ENCODE measurements at places on chromosomes 12 and 14.

DNA sequence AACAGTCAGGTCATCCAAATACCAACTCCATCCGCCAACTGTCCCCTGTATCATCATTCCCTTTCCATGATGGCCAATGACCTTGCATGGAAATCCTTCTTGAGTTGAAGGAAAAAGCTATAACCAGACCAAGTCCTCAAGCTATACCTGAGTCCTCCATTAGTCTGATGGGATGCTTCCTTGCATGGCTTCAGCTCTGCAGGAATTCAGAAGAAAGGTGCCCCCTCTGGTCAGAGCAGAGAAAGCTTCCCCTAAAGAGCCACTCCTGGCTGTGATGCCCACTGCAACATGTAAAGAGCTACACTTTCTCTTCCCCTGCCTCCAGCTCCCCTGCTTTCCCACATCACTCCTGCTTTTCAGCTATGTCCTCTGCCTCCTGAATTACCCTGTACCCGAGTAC lies 43.1 kb upstream of the FKBP4 start:
- DNase-seq: no peak

GRCh38 chr12:49947593-49948226 lies 2.8 kb upstream of the AQP2 start:
- DNase-seq: no peak

DNA sequence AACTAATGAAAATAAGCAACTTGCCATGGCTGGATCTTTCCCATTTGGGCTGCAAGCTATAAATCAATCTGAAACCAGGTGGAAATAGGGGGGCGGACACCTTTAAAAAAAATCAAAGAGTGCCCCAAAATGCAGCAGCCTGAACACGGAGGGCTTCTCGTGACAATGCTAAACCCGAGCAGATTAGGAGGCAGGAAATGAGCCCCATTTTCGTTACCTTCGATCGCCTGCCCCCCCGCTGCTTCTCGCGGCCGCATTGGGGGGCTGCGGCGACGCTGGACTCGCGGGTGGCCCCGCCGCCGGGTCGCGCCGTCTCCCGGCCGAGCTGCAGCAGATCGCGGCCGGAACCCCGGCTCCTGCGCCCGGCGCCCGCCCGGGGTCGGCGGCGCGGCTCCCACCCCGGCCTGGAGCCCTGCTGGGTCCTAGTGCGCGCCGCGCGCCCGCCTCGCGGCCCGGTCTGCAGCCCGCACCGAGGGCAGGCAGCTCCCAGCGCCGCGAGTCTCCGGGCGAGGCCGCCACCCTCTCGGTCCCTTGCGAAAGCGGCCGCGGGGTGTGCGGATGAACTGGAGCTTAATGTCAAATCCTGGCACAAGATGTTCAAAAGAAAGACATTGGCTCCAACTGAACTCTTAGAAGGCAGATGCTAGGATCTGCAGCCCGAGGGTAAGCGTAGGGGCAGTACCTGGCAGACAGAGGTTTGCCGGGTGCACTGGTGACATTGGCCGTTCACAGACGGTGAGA lies 201.9 kb upstream of the FOXN3 start:
- DNase-seq: peak; percentile 91

DNA sequence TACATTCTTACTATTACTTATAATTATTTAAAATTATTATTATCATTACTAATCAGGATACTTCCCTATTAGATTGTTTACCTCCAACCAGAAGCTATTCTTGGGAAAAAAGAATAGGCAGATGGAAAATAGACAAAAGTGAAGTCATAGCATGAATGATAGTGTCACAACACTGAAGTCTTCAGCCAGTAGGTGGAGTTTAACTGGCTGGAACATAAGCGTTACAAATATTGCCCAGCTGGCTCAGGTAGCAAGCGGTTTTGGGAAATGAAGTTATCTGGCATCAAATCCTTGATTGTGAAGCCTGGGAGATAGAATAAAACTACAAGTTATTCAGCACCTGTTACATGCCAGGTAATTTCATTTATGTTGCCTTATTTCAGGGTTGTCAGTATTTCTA lies 762.9 kb downstream of the C12orf50 start:
- no peak for DNase-seq

- no peak for DNase-seq
Measured at GRCh38 chr14:103225062-103225461, 101.8 kb downstream of the TNFAIP2 start.

DNA sequence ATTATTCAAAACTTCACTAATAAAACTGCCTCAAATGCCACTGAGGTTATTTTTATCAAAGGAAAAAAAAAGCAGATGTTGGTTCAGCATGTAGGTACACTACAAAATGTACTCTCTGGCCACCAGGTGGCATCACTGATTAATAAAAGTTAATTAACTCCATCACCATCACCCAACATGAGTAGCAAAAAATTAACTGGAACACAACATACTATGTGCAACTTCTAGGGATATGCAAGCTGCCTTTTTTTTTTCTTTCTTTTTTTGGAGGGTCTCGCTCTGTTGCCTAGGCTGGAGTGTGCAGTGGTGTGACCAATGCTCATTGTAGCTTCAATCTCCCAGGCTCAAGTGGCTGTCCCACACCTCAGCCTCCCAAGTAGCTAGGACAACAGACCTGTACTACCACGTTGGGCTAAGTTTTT lies 43.8 kb upstream of the NR2C1 start:
- DNase-seq: peak; percentile 86

DNA sequence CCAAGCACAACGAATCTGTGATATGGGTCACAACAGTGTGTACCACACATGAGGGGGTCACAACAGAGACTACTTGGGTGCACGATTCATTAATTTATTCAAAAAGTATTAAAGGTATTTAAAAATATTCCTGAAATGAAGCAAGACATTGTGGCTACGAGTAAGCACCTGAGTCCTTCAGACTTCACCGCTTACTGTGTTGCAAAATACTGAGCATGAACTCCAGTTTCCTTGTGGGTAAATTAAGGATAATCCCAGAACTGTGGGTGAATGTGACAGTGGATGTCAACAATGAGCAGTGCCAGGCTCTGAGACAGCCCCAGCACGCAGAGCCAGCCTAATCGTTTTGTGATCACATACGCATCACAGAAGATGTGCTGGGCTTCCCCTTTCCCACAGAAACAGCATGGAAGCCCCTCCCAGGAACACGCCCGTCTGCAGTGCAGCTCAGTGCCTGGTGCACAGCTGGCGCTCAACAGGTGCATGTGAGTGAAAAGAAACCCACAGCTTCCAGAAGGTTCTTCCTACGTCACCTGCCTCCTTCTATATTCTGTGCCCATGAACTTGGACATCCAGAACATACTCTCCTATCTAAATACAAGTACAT lies 29.1 kb downstream of the CDC42BPB start:
- no peak for DNase-seq

- DNase-seq: no peak
Measured at GRCh38 chr12:120710805-120711296, 593 bp downstream of the UNC119B start.

- no peak for DNase-seq
Measured at GRCh38 chr12:85568395-85569103, 267.7 kb downstream of the RASSF9 start.

GRCh38 chr12:1117970-1118563 lies 127.0 kb downstream of the ERC1 start:
- DNase-seq: peak; percentile 88

- DNase-seq: no peak
Measured at GRCh38 chr14:34937876-34938275, 44.9 kb upstream of the SRP54 start.

DNA sequence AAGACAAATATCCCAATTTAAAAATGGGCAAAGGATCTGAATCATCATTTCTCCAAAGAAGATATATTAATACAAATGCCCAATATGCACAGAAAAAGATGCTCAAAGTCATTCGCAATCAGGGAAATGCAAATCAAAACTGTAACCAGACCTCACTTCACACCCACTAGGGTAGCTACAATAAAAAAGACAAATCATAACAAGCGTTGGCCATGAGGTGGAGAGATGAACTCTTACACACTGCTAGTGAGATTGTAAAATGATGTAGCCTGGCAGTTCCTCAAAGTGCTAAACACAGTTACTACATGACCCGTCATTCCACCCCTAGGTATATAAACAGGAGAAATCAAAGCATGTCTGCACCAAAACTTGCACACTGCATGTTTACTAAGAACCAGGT lies 30.4 kb downstream of the CDC42BPB start:
- no peak for DNase-seq

Data from astrocyte of the hippocampus (primary cell).